Stimulated activated CD4-positive, alpha-beta T cell treated with anti-CD3 and anti-CD28 coated beads, TNF-alpha, amount 100 ng/mL, for 1 hour (primary cell): ENCODE measurements at places on chromosomes 12 and 14.

GRCh38 chr12:121794534-121795033 lies 1.1 kb upstream of the RHOF start:
- no peak for DNase-seq

GRCh38 chr14:54487771-54488170 lies 1.0 kb downstream of the GMFB start:
- no peak for DNase-seq

- DNase-seq: no peak
These were observed 10.3 kb downstream of the ZNF605 start for GRCh38 chr12:132945806-132946205.

- DNase-seq: no peak
These were observed 120.8 kb downstream of the SAMD4A start for GRCh38 chr14:54687750-54688119.

DNA sequence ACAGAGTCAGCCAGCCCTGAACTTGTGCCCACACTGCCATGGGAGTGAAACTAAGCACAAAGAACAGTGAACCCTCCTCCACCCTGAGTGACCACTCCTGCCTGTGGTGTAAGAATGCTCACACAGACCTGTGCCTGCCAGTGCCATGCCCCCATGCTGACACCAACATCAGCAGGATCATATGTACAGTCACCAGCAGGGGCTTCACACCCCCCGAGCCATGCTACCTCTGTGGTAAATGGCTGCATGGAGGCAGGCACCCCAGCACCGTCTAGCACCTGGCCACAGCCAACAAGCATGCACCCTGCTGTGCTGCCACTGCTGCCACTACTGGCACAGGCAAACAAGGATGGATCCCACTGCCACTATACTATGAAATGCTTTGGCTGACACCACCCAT lies 344.4 kb upstream of the CCDC196 start:
- DNase-seq: no peak

GRCh38 chr12:27616356-27617142 lies 79.7 kb upstream of the REP15 start:
- DNase-seq: no peak

DNA sequence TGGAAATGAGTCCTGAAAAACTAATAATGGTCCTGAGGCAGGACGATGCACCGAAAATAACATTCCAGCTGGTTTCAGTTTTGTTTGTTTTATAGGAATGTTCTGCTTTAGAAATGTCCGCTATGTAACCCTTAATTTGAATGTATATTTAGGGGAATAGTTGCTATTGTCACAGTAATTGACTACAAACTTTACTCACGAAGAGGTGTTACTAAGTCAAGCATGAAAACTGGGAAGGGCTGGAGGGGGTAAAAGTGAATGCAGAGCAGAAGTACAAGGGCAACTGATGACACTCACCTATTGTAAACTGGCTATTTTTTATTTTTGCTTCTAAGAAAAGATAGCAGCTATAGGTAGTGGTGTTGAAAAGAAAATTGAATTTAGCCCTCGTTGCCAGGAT lies 230.7 kb upstream of the SYT10 start:
- no peak for DNase-seq

- DNase-seq: no peak
These were observed 362.6 kb downstream of the BCL11B start for GRCh38 chr14:98909251-98909944.

GRCh38 chr12:52580496-52580895 lies 6.9 kb upstream of the KRT74 start:
- no peak for DNase-seq

- DNase-seq: no peak
These were observed 107.6 kb downstream of the KLHL28 start for GRCh38 chr14:44854114-44854513.

DNA sequence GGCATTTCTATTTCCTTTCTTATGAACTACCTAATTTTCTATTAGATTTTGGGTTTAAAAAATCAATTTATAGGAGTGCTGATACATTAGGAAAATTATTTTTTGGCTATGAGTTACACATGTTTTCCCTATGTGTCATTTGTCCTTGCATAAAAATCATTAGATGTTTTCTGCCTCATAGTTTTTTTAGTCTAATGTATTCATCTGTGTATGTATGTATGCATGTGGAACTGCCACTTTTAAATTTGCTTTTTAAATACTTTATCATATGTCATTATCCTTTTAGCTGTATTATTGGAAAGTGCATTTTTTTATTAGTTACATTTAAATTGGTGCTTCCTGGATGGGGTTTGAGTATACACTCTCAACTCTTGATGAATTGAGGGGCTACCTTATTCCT lies 78.7 kb upstream of the CEP83 start:
- no peak for DNase-seq

GRCh38 chr14:106872611-106873446 lies 1346.4 kb downstream of the TMEM121 start:
- peak; percentile 86 for DNase-seq

DNA sequence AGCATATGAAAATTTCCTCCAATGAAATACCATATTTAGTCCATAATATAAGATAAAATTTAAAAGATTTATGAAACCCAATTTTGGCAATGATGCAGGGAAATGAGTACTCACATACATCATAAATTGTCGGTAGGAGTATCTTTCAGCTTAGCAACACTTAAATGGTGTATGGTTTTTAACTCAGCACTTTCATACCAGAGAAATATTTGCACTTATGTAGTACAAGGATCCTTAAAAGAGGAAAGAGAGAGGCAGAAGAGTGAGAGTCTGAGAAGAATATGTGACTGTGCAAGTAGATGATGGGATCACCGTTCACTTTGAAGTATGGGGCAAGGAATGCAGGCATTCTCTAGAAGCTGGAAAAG lies 379.3 kb upstream of the DCN start:
- DNase-seq: no peak

DNA sequence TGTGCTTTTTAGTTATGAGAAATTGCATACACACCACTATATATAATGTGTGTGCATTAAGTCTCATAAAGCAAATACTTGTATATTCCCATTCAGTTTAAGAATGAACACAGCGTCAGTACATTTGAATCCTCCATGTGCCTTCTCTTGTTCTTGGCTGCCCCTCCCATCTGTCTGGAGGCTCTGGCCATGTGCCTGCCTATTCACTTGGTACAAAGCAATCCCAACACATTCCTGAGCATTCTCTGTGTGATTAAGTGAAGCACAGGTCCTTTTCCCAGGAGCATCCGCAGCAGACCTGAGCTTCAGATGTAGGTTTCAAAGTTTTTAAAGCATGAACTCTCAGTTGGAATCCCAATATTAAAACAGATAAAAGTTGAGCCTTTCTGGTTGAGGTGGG lies 58.7 kb downstream of the POLR3B start:
- DNase-seq: no peak

DNA sequence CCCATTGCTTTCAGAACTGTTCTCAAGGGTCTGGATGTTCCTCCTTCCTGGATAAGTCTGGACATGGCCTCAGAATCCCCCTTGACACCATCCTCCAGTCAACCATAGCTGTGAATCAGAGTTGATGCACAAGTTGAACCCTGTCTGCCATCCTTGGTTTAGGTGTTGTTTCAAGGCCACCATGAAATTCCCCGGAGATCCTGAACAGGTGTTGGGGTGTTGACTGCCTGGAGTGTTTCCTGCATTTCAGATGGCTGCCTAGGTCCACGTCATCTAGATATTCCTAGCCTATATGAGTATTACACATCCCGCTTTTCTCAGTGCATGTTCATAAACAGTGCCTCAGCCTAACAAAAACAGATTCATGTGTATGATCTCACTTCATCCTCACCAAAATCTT lies 86.7 kb upstream of the PWP1 start:
- DNase-seq: no peak

GRCh38 chr12:7100239-7100638 lies 8.0 kb upstream of the C1R start:
- DNase-seq: no peak

- DNase-seq: no peak
These were observed 623.3 kb downstream of the LRFN5 start for GRCh38 chr14:42229976-42230375.

- no peak for DNase-seq
These were observed 1.8 kb downstream of the HNRNPC start for GRCh38 chr14:21267431-21267845.

- no peak for DNase-seq
These were observed 102.7 kb downstream of the KCNMB4 start for GRCh38 chr12:70468741-70469140.

DNA sequence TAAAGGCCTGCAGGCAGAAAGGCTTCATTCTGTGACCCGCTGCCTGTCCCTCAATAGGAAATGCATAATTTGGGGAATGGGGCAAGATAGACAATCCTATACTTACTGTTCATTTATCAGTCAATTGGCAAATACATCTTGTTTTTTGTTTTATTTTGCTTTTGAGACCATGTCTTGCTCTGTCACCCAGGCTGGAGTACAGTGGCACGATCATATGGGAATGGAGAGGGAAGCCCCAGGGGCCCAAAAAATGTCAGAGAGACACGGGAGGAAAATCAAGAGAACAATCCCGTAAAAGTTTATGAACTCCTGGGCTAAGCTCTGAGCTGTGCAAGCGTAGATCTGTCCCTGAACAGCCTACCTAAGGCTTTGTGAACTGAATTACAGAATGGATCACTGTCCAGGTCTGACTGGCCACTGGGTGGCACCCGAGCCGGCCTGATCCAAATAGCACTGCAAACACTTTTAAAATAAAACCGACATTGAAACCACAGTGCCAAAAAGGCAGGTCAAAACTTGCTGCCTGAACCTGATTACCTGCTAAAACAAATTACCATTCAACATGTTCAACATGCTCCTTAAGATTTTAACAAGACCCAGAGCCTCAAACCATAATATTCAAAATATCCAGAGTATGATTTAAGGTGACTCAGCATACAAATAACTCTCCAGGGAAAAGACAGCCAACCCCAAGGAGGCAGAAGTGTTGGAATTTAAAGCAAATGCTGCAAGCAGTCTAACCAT lies 11.8 kb downstream of the COPS7A start:
- no peak for DNase-seq

GRCh38 chr12:132926415-132926833 lies 29.7 kb downstream of the ZNF605 start:
- DNase-seq: no peak

DNA sequence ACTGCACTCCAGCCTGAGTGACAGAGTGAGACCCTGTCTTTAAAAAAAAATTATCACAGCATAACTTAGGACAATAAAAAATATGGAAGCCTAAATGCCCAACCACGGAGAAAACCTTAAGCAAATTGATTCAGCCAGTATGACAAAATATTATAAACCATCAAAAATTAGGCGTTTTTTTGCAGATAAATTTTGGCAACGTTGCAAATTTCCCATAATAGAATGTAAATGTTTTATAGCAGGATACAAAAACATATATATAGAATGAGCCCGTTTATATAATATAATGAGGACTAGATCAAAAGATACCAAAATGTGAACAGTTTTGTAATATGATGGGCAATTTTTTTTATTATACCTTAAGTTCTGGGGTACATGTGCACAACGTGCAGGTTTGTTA lies 6.8 kb upstream of the EML5 start:
- DNase-seq: no peak

GRCh38 chr14:30064454-30064853 lies 136.8 kb upstream of the PRKD1 start:
- DNase-seq: no peak

GRCh38 chr12:98699586-98699985 lies 54.5 kb downstream of the APAF1 start:
- no peak for DNase-seq

DNA sequence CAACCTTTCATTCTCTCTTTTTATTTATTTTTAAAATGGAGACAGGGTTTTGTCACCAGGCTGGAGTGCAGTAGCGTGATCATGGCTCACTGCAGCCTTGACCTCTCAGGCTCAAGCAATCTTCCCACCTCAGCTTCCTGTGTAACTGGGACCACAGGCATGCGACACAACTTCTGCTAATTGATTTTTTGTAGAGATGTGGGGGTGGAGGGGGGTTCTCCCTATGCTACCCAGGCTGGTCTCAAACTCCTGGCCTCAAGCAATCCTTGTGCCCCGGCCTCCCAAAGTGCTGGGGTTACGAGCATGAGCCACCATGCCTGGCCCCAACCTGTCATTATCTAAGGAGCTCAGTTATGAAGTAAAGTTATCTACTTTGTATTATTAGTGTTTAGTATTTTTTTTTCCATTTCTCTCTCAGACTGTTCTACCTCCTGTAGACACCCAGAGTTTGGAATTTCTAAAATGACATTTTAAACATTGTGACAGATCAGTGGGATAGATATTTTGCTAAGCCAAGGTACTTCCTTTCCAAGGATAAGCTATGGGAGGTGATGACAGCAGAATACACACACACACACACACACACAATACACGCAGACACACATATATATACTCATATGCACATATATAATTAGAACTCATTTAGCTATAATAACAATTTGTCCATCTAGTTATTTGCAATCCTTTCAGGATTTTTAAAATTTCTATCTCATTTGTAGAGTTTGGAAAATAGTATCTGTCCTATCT lies 2.1 kb upstream of the USP44 start:
- no peak for DNase-seq

- DNase-seq: peak; percentile 57
These were observed 5.1 kb upstream of the PSMA3 start for GRCh38 chr14:58239244-58240195.

GRCh38 chr14:91250912-91251311 lies 6.4 kb upstream of the GPR68 start:
- DNase-seq: no peak
